ENCODE measurements at places on chromosomes 7 and 10.

DNA sequence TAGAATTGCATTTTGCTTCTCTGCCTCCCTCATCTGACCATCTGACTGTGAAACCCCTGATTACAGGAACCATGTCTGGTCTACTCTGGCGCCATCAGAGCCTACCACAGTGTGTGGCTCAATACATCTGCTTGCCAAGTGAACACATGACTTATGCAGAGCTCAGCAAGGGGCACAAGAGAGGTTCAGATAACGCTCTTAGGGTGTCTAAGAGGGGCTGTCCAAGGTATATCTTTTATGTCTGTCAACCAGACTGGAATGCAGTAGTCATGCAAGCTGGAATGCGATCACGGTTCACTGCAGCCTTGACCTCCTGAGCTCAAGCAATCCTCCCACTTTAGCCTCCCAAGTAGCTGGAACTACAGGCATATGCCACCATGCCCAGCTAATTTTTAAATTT is 10.3 kb upstream of the RRP12 start:
- DNase-seq: no peak

- DNase-seq: peak; percentile 71
Observed at GRCh38 chr10:118840071-118840775, 85.5 kb upstream of the CACUL1 start.

GRCh38 chr10:131149111-131149510 is 162.4 kb downstream of the TCERG1L start:
- DNase-seq: no peak

DNA sequence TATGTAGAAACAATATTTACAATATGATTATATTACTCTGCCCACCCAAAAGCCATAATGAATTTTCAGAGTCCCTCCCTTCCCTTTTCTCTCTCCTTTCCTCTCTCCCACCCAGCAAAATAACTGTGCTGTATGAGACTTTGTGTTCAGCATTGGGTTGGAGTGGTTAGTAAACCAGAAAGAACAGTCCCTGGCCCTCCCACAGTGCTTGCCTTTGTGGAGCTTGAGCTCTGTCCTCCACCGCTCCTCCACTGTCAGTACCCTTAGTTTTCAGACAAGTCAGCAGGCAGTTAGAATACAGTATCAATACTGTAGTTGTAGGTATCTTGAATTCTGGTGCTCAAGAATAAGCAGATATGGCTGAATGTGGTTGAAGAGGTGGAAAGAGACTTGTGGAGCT is 92.7 kb downstream of the CDK14 start:
- DNase-seq: no peak

- peak; percentile 92 for DNase-seq
Observed at GRCh38 chr10:27241652-27242472, 1.3 kb upstream of the ACBD5 start.

DNA sequence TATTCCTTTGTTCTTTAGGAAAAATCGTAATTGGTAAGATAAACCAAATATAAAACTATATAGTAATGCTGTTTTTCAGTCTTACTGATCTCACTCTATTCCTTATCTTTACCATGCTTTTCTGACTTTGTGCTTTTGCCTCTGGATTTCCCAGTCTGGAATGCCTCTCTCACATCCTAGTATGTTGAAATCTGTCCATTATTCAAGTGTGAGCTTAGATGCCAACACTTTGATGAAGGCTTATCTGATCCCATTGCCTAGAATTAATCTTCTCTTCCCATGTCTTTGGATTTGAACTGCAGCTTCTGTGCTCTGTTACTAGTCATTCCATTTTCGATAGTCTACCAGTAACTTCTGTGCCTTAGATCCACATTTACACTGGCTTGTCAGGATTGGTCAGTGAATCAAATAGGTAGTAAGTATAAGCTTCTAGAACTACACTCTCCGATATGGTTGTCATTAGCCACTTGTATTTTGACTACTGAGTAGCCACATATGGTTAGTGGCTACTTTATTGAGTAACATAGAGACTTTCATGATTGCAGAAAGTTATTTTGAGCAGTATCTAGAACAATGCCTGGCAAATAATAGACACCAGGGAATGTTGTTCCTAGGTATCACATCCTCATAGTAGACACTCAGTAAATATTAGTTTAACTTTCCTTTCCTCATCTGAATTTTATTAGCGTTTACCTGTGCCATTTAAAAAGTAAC is 92.9 kb downstream of the BMPR1A start:
- DNase-seq: no peak

DNA sequence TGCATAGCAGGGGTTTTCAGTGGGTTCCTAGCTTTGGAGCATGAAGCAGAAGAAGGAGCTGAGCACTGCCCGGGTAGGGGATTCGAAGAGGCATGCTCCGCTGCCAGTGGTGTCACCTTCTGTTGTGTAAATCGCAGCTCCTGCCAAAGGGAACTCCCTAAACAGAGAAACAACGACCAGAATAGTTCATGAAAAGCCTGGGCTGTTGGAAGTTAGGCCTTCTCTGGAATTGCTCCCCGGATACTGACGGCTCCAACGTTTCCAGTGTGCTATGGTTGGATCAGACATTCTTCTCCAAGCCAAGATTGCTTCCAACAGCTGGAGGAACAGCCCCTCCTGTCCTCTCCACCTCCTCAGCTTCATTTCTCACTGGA is 546.0 kb upstream of the FZD8 start:
- no peak for DNase-seq

DNA sequence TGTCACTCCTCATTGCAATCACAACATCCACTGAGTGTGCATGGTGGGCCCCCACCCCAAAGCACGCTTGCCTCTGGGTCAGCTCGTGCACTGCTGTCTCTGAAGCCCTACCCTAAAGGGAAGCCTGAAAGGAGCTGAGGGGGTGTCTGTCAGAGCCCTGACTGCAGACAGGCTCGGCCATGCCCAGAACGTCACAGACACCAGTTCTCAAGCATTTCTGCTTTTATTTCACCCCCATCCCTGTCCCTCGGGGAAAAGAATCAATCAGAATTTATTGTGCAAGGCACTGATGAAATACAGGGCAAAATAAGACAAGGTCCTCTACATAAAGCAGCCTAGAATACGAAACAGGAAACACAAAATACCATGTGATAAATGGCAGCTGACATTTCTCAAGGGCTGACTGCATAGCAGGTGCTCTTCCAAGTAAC is 231.8 kb downstream of the WDR37 start:
- no peak for DNase-seq

- DNase-seq: no peak
Observed at GRCh38 chr10:43347997-43348396, 23.4 kb upstream of the FXYD4 start.

DNA sequence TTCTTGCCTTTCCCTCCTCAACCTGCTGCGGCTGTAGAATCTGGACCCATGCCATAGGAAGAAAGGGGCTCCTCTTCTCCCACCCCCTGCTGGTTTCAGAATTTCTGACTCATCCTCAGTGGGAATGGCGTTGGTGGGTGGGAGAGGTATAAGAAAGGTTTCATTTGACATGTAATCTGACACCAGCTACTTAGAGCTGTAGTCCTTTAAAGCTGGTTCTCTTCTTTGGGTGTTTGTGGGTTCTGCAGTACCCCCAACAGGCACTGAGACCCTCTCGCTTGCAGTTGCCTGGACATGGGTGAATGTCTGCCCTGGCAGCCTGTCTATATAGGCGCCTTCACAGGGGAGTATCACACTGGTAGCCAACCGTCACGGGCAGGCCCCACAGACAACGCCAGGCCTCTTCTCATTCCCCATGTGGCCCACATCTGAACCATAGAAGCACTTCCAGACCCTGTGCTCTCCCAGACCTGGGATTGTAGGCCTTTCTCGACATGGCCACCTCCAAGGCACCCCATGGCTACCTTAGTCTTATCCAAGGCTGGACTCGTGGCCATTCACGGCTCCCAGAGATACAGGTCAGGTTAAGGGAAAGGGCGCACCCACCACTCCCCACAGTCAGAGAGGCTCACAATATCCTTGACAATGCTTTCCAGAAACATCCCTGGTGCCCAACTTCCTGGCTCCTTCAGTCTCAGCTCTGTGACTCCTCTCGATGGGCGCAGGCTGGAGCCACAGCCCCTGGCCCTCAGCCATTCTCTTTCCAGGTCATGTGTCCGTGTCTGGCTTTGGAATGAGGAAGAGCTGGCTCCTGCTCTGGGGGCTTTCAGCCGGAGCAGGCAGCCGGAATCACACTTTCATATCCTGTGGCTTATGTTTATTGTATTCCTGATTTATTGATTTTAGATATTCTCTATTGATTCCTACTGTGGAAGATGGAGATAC is 17.5 kb downstream of the ZNF862 start:
- DNase-seq: no peak

- no peak for DNase-seq
Observed at GRCh38 chr7:70183278-70183677, 585.0 kb downstream of the AUTS2 start.

- no peak for DNase-seq
Observed at GRCh38 chr10:133143546-133143945, 16.5 kb upstream of the KNDC1 start.

DNA sequence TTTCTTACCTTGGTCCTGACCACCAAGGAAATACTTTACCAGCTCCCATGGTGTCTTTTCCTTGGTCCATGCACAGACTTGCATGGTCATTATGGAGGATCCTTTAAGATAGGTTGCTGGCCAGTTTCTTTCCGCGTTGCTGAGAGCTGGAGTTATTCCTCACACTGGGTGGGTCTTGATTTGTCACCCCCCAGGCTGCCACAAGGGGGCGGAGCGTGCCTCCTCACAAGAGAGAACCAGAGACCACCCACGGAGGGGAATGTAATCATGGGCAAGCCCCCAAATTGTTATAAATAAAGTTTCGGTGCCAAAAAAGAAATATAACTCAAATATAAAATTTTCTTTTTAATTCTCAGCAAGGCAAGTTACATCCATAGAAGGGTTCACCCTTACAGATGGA is 10.5 kb upstream of the TRIM24 start:
- DNase-seq: peak; percentile 17

GRCh38 chr7:33517191-33517590 is 387.8 kb downstream of the BBS9 start:
- no peak for DNase-seq

DNA sequence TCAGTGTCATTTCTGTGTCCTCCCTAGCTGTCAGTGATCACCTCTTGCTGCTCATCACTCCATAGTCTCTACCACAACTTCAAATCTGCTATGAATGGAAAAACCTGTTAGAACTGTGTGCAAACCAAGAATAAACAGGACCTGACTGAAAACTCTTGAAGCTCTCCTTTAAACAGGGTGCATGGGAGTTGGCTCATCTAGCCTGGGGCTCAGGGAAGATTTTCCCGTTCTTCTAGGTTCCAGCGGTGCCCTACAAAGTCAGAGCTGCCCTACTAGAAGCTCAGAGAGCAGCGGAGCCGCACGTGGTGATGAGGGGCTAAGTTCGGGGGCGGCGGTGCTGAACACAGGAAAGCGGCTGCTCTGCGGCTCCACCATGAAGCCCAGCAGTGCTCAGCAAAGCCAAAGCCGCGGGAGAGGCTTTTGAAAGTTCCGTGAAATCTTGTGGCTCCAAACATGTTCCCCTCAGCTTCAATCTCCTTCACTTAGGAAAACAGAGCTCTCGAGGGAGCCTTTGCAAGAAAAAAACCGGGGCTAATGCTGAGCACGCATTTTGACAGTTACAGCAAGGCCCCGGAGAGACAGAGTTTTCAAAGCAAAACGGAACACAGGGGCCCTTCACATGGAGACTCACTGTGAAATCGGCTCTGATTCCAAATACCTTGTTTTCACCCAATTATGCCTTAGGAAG is 30.5 kb downstream of the RGS10 start:
- peak; percentile 39 for DNase-seq

GRCh38 chr10:49498425-49498824 is 40.5 kb downstream of the ERCC6 start:
- no peak for DNase-seq

Measured in activated naive CD8-positive, alpha-beta T cell treated with anti-CD3 and anti-CD28 coated beads for 36 hours (primary cell).